ENCODE measurements at places on chromosomes 12 and 14.

DNA sequence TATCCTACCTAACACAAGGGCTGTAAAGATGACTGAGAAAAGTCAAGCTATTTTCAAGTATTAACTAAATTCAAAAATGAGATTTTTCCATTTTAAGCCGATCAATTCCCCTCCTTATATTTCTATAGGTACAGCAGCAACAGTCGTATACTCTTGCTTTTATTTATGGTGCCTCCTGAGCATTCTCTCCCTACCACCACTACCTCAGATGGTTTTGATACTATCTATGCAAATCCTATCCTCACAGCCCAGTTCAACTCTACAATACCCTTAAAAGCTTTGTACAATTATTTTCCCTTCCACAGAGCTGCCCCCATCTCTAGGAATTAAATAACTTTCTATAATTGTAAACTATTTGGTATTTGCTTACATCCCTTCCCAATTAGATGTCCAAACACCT is 52.1 kb downstream of the GALC start:
- no peak for DNase-seq

- no peak for DNase-seq
Observed at GRCh38 chr12:43198608-43199007, 353.4 kb downstream of the ADAMTS20 start.

DNA sequence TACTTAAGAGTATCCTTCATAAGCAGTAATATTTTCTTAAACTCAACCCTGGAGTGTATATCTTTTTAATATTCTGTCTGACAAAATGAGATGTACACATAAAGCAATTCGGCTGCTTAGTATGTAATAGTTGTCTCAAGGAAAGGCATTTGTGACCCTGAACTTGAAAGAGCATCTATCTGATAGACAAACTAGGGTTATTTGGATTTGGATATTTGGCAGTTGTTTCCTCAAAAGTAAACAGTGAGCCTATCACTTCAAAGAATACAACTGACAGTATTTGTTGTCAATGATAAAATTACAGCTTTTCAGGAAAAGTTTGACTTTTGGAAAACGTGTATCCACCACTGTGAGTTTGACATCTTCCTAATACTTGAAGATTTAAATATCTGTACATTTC is 123.4 kb downstream of the TGFB3 start:
- DNase-seq: no peak

GRCh38 chr14:103065861-103066260 is 8.5 kb upstream of the CDC42BPB start:
- no peak for DNase-seq

GRCh38 chr14:85358136-85358785 is 171.7 kb upstream of the FLRT2 start:
- no peak for DNase-seq

DNA sequence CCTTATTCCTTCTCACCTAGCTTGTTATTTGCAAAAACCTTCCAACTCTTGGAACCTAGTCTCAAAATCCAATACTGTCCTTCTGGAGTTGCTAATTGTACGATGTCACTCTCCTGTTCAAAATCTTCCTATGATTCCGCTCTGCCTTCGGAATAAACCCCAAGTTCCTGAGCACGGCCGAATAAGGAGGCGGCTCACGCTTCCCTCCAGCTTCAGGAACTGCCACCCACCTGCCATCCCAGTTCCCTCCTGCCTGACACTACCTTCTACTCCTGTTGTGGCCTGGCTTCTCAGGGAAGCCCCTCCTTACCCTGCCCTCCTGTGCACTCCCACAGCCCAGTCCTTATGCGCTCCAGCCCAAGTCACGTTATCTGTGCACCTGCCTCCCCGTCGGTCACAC is 73.2 kb downstream of the SETD3 start:
- no peak for DNase-seq

- DNase-seq: no peak
Observed at GRCh38 chr14:100305324-100306100, 732 bp downstream of the SLC25A29 start.

DNA sequence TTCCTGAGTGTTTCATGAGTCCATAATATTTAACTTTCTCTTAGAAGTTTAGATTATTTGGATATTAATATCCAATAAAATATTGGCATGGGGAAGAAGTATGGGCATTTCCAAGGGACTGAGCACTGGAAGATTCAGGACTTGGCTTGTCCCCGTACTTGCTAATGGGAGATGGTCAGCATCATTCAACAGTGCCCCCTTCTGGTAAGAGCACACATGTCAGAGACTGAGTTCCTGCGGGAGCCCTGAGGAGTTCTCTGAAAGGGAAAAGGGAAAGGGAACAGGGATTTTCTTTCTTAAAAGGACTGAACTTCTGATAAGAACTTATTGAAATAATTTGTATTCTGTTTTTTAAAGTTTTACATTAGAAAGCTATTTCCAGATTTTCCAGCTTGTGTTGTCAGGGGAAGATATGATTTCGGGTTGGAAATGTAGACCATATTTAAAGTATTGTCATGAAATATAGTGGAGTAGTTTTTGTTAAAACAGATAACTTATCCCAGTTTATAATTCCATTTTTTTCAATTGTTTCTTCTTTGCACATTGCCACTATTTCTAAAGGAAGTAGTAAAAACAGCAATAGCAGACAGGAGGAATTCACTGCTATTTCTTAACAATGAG is 59.8 kb upstream of the C12orf71 start:
- peak; percentile 66 for DNase-seq

- peak; percentile 75 for DNase-seq
Observed at GRCh38 chr14:61477712-61478462, 156.5 kb downstream of the PRKCH start.

GRCh38 chr12:105206686-105207374 is 29.1 kb downstream of the APPL2 start:
- no peak for DNase-seq

DNA sequence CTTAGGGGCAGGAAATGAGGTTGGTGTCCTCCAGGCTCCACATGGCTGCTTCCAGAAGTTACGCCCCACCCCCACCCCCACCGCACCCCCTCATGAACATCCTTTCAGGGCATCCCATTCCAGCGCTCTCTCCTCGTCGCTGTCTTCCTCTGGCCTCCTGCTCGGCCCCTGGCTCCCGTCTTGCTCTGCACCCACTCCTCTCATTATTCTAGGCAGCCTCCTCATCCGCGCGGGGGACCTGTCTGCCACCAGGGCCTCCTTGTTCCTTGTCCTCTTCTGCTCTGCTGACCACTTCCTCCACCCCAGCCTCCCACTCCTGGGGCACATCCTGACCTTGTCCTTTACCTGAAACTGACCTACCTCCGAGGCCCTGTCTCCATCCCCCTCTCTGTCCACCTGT is 29.8 kb upstream of the PLEKHG6 start:
- no peak for DNase-seq

- DNase-seq: no peak
Observed at GRCh38 chr12:56957229-56958052, at the start of gene RDH16. Gene RDH16 (minus strand): TSS chr12:56957608. CDS start chr12:56957462, 146 bp downstream.

- no peak for DNase-seq
Observed at GRCh38 chr12:58502226-58502625, 418.1 kb downstream of the LRIG3 start.

DNA sequence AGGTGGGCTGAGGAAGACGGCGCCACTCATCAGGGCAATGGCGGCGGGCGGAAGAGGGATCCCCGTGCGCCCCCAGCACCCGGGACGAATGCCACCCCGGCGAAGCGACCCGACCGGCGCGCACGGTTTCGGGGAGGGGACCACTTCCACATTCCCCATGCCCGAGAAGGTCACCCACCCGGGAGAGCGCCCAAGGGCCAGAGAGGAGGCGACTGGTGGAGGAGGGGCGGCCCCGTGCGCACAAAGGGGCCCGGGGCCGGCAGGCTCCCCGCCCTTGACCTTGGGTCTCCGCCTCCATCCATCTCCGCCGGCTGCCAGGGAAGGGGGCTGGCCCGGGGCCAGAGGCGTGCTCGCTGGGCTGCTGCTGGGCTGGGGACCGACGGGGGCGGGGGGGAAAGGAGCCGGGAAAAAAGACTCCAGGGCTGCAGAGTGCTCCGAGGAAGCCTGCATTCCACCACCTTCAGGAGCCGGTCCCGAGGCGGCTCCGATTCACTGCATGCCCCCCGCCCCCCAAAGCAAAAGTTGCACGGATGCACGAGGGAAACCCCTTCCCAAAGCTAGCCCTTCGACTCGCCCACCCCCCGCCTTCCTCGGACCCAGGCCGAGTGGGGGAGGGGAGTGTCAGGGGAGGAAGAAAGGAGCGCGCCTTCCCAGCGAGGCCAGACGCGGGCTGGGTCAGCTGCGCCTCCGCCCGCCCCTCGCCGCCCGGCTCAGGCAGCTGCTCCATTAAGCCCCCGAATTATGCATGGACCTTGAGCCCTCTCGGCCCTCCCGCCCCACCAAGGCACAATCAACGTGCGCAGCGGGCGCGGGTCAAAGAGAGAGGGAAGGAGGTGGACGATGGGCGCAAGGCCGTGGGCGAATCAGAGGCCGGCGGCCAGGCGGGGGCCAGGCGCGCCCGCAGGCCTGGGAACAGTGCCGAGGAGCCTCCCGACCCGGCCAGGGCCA is 26.2 kb downstream of the BCL11B start:
- DNase-seq: no peak

DNA sequence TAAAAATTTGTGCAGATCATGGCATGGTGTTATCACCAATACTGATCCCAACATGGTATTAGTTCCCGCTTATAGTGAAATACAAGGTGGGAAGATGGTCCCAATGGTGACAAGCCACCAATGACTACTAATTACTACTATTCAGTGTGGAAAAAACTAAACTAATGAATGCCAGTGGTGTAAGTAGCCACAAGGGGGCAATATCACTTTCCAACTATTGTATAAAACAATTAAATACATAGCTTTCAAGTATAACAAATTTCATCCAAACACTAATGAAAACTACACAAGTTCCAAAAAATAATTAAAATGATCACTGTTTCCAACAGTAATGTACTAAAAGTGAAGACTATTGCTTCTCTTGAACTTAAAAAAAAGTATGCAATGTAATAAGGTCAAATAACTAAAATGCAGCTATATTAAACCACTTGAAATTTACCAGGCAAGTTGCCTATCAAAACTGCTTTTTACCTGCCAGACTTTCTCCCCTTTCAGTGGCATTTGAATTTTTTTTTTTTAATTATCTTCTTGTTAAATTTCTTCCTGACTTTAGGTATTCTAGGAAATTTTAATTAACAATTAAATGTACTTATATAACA is 58.0 kb downstream of the PAPLN start:
- DNase-seq: peak; percentile 18

DNA sequence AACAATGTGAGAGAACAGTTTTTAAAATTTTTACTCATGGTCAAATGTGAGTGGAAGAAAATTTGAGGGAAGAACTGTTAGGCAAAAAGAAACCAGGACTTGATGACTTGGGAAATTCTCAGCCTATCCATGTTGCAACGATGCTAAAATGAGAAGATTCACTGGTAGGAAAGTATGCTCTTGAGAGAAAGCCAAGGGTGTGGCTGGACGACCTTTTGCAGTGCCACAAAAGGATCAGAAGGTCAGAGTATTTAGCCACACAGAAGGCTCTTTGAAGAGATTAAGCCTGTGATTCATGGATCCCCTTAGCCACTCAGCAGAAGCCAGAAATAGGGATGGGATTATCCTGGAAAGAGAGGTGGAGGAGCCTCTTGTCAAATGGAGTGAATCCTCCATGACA is 336.8 kb downstream of the LRIG3 start:
- DNase-seq: peak; percentile 50

DNA sequence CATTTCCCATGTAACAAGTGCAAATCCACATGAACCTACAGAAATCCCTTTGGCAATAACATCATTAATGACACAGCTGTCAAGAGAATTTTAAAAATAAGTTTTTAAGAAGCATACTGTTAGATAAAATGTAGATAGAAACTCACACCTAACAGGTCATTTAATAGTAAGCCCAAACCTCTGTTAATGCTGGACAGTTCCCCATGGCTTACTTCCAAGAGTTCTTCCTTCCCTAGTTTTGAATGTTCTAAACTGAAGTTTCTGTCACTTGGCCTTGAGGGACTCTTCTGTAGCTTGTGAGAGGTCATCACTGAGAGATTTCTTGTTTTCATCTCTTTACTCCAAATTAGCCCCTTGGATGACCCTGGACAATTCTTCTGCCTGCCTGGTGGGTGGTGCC is 22.7 kb downstream of the OTX2 start:
- no peak for DNase-seq

DNA sequence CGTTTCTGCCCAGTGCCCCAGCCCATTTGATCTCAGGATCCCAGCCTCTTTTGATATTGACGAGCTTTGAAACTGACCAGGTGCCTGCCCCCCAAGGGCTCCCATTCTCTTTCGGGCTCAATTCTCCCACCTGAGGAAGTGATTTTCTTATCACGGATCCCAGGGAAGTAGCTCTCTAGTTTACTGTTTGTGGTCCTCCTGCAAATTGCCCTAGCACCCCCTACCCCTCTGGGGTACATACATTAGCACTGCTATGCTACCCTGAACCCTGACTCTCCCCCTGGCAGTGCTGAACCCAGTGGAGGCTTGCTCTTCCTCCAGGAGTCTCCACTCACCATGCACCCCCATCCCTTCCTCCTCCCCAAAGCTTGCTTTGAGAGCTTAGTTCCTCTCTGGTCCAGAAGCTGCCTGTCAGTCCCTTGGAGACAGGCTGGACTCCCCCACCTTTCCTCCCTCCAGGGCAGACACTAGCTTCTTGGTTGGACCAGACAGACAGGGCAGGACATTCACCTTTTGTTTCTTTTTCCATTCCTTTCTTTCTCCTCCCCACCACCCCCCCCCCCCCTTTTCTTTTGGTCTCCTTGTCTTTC is 4.4 kb upstream of the TBX3 start:
- DNase-seq: no peak

DNA sequence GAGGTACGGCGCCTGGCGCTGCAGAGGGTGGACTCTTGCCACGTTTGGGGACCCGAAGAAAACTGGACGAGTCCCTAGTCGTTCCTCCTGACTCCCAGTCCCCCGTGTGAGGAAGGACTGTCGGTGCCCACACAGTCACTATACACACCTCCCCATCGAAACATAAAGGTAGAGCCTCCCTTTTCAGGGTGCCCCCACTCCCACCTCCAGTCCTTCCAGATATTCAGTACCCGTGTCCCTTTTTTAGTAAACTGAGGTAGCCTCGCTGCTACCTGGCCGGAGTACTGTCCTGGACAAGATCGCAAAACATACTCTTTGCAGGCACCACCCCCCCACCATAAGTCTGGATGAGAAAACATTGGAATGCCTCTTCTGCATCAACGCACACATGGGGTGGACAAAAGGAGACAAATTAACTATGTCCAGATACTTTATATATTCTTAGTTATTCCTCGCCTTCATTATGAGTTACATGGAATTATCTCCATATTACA is 610 bp upstream of the KMT2D start:
- no peak for DNase-seq

- no peak for DNase-seq
Observed at GRCh38 chr12:24020397-24021163, 71.1 kb upstream of the SOX5 start.

GRCh38 chr14:55556929-55557623 is 22.9 kb upstream of the KTN1 start:
- DNase-seq: peak; percentile 95

DNA sequence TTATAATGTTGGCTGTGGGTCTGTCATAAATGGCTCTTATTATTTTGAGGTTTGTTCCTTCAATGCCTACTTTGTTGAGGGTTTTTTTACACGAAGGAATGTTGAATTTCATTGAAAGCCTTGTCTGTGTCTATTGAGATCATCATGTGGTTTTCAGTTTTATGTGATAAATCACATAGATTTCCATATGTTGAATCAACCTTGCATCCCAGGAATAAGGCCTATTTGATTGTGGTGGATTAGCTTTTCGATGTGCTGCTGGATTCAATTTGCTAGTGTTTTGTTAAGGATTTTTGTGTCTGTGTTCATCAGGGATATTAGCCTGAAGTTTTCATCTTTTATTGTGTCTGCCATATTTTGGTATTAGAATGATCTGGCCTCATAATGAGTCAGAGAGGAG is 27.6 kb downstream of the SLC2A13 start:
- no peak for DNase-seq

Measured in HT1080 (cell line).